ENCODE measurements at places on chromosomes 1 and 21.

DNA sequence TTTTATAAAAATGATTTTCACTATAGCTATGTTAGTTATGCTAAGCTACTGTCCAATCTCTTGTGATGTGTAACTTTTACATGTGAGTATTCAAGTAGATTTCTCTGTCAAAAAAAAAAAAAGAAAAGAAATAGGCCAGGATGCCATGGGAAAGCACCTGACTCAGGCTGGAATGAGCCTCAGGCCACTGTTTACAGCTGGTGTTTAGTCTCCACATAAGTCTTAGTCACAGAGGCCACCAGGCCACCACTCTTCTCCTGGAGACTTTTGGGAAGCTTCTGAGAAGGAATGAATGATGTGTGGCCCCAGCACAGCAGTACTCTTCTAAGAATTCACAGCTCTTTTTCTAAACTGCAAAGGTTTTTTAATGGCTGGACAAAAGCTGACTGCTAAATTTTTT, 48.9 kb downstream of the CHML start:
- no peak for DNase-seq

GRCh38 chr1:71086331-71086730, 5.5 kb upstream of the ZRANB2 start:
- no peak for DNase-seq

GRCh38 chr21:19171585-19171984, 768.0 kb upstream of the TMPRSS15 start:
- DNase-seq = no peak

- no peak for DNase-seq
Measured at GRCh38 chr1:11957398-11957797, 22.8 kb upstream of the MFN2 start.

Measured in femur (tissue), 1 donor.